Endothelial cell of umbilical vein (primary cell): ENCODE measurements at places on chromosomes 7 and 10. TPM values are rescaled to one million over a fixed set of nuclear protein-coding genes. Genes with fewer than 3 reads are reported as not detected.

Gene KIAA1217
- 3.1 and 10.3 TPM in 2 replicates for total RNA-seq

Gene BMS1
- total RNA-seq = 22.4 and 23.4 TPM in 2 replicates

Gene PTPRZ1
- total RNA-seq = not detected in 2 replicates

Gene OR6B1
- total RNA-seq = not detected in 2 replicates

Gene FRMD4A
- 148 and 155 TPM in 2 replicates for total RNA-seq

Gene AGR3
- not detected in 2 replicates for total RNA-seq

GRCh38 chr7:87216701-87217508 lies 2.6 kb downstream of the TMEM243 start:
- peaks cover 2% of the 10 kb centered on the region for H3K27me3 ChIP-seq
- no peaks in the 10 kb centered on the region for H3K36me3 ChIP-seq
- DNase-seq = peak; percentile 15
- H3K4me1 ChIP-seq = peaks cover 18% of the 10 kb centered on the region

GRCh38 chr7:143487566-143487965 lies 9.9 kb downstream of the TAS2R41 start:
- peaks cover 24% of the 10 kb centered on the region for H3K4me1 ChIP-seq
- DNase-seq = peak; percentile 33
- H3K27ac ChIP-seq = no peak overlapping the region
- H3K4me3 ChIP-seq = no peak overlapping the region

- DNase-seq = no peak
- no peak overlapping the region for H3K27ac ChIP-seq
- no peaks in the 10 kb centered on the region for H3K4me1 ChIP-seq
- H3K4me3 ChIP-seq = no peak overlapping the region
Measured at GRCh38 chr7:158494643-158495042, 93.0 kb downstream of the PTPRN2 start.

- H3K27me3 ChIP-seq = no peaks in the 10 kb centered on the region
- no peak for DNase-seq
- H3K4me1 ChIP-seq = no peaks in the 10 kb centered on the region
- H3K36me3 ChIP-seq = no peaks in the 10 kb centered on the region
- no peak overlapping the region for H3K27ac ChIP-seq
Measured at GRCh38 chr10:14686356-14686755, 88.3 kb downstream of the FAM107B start.

GRCh38 chr10:70603449-70603801 lies 884 bp upstream of the PRF1 start:
- no peaks in the 10 kb centered on the region for H3K36me3 ChIP-seq
- no peak overlapping the region for H3K4me3 ChIP-seq
- no peak for DNase-seq
- no peaks in the 10 kb centered on the region for H3K4me1 ChIP-seq
- H3K27me3 ChIP-seq = no peaks in the 10 kb centered on the region
- no peak overlapping the region for H3K27ac ChIP-seq

- no peak for DNase-seq
- H3K27ac ChIP-seq = no peak overlapping the region
- H3K4me3 ChIP-seq = no peak overlapping the region
- no peaks in the 10 kb centered on the region for H3K27me3 ChIP-seq
- H3K36me3 ChIP-seq = no peaks in the 10 kb centered on the region
Measured at GRCh38 chr7:116585392-116585791, 60.6 kb downstream of the CAV1 start.

DNA sequence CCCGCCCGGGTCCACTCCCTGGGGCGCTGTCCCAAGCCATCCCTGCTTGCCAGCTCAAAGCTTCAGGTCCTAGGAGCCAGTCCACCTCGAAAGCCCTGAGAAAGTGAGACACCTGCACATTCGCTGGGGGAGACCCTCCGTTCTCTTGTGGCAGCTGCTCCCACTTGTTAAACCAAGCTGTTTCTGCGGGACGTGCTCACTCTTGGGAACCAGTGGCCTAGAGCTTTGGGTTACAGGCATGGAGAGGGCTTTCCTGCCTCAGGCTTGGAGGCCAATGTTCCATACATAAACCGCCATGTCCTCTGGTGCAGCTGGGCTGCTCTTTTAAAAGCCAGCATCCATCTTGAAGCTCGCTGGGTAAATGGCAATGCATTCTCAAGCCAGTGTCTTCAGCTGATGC lies 19.9 kb upstream of the TTYH3 start:
- no peak overlapping the region for H3K27ac ChIP-seq
- H3K27me3 ChIP-seq = no peaks in the 10 kb centered on the region
- H3K36me3 ChIP-seq = no peaks in the 10 kb centered on the region
- H3K4me1 ChIP-seq = peaks cover 9% of the 10 kb centered on the region
- no peak overlapping the region for H3K4me3 ChIP-seq

- H3K36me3 ChIP-seq = no peaks in the 10 kb centered on the region
- DNase-seq = peak; percentile 52
- H3K27me3 ChIP-seq = no peaks in the 10 kb centered on the region
Measured at GRCh38 chr10:68082872-68083271, 7.8 kb upstream of the HERC4 start.

DNA sequence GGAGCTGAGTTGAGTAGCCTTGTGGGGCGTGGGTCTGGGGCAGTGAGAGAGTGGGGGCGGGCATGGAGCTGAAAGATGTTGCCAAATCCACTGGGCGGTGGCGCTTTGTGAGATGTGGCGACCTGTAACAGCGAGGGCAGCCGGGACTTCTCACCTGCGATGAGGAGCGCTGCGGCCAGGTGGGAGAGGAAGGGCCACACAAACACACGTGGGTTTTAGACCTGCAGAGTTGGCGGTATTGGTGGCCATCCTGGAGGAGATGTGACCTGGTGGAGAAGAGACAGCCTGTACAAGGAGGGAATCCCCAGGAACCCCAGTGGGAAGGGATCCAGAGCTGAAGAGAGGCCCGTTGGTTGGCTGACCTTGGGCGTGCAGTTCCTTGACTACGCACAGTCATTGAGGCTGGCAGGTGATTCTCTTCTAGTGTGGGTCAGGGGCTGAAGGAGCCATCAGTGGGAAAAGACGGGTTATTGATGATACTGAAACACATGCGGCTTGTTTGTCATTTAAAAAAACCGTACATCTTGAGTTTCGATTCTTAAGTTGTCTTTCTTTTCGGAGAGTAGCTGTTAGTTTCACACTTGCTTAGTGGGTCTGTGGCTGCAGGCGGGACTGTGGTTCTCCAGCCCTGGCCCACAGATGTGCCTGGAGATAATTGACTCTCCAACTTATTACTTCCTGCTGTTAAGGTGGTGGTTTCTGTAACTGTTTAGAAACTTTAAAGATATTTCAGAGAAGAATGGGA lies 2.4 kb downstream of the CHST12 start:
- H3K27ac ChIP-seq = no peak overlapping the region
- no peaks in the 10 kb centered on the region for H3K36me3 ChIP-seq
- H3K27me3 ChIP-seq = no peaks in the 10 kb centered on the region
- H3K4me3 ChIP-seq = no peak overlapping the region
- DNase-seq = no peak
- peaks cover 32% of the 10 kb centered on the region for H3K4me1 ChIP-seq

- no peak overlapping the region for H3K4me3 ChIP-seq
- no peak overlapping the region for H3K27ac ChIP-seq
- H3K4me1 ChIP-seq = no peaks in the 10 kb centered on the region
- no peaks in the 10 kb centered on the region for H3K36me3 ChIP-seq
- H3K27me3 ChIP-seq = no peaks in the 10 kb centered on the region
- no peak for DNase-seq
Measured at GRCh38 chr7:107708956-107709355, 35.0 kb upstream of the CBLL1 start.

DNA sequence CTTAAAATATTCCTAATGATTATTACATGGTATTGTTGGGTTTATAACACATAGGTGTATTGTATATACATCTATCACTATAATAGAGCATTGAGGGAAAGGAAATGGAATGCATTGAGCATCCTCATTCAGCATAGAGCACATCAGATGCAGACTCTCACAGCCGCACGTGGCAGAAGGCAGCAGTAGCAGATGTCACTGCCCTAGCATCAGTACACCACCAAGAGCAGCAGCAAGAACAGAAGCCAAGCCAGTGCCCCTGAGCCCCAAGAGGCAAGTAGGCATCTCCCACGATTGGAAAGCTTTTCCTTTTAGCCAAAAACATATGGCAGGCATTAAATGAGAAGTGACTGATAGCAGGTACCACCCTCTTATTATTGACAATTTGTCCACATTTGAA lies 510.0 kb downstream of the TNS3 start:
- H3K27ac ChIP-seq = no peak overlapping the region
- H3K27me3 ChIP-seq = peaks cover 4% of the 10 kb centered on the region
- no peaks in the 10 kb centered on the region for H3K4me1 ChIP-seq
- H3K4me3 ChIP-seq = no peak overlapping the region

DNA sequence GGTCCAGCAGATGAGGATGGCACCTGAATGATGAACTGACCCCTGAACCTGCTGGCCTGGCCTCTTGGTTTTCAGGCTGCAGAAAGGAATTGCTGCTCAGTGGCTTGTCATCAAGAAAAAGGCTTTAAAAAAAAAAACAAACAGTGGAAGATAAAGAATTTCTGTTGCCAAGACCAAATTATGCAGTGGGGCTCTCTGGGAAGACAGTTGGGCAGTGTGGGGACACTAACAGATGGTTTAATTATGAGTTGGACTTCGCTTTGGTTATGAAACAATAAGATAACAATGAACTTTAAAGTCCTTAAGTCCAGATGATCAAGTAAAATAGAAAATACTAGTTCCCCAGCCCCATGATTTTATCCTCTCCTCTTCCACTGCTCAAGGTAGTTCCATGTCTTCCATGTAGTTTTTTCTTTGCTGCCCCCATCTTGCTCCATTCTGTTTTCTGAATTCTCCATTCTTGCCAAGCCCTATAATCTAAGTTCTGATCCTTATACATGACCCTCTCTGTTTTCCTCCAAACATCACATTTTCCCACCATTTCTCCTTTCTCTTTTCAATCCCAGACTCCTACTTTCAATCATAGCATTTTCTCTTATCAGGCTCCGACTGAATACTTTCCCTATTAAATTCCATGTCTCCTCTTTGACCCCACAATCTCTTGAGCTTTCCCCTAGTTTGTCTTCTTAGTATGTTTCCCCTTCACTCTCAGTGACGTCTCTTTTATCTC lies 52.6 kb downstream of the ANK3 start:
- no peak overlapping the region for H3K4me3 ChIP-seq
- no peaks in the 10 kb centered on the region for H3K36me3 ChIP-seq
- H3K27me3 ChIP-seq = no peaks in the 10 kb centered on the region
- DNase-seq = no peak
- no peaks in the 10 kb centered on the region for H3K4me1 ChIP-seq
- H3K27ac ChIP-seq = no peak overlapping the region

- no peak for DNase-seq
- H3K4me3 ChIP-seq = no peak overlapping the region
- no peaks in the 10 kb centered on the region for H3K36me3 ChIP-seq
- H3K27me3 ChIP-seq = no peaks in the 10 kb centered on the region
Measured at GRCh38 chr10:75904499-75905283, 473.3 kb downstream of the LRMDA start.

DNA sequence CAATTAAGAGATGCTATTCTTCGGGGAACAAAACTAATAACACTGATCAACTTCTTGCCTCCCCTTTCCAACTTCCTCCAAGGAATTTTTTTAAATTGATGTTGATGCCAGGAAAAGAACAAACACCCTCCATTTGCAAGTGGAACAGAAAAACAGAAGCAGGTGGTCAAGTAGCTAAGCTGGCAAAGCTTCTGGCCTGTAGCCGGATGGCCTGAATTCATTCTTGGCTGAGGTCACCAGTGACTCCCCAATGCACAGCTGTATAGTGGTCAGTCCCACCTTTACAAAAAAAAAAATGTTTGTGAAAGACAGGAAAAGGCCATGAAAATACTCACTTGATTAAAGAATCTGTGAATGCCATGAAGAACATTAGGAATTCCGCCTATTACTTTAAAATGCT lies 39.1 kb downstream of the DOCK4 start:
- H3K27me3 ChIP-seq = no peaks in the 10 kb centered on the region
- H3K36me3 ChIP-seq = no peaks in the 10 kb centered on the region
- no peak overlapping the region for H3K27ac ChIP-seq

GRCh38 chr10:121608469-121609190 lies 10.4 kb upstream of the FGFR2 start:
- no peaks in the 10 kb centered on the region for H3K4me1 ChIP-seq
- peaks cover 11% of the 10 kb centered on the region for H3K27me3 ChIP-seq
- DNase-seq = peak; percentile 24
- H3K36me3 ChIP-seq = no peaks in the 10 kb centered on the region
- no peak overlapping the region for H3K27ac ChIP-seq

DNA sequence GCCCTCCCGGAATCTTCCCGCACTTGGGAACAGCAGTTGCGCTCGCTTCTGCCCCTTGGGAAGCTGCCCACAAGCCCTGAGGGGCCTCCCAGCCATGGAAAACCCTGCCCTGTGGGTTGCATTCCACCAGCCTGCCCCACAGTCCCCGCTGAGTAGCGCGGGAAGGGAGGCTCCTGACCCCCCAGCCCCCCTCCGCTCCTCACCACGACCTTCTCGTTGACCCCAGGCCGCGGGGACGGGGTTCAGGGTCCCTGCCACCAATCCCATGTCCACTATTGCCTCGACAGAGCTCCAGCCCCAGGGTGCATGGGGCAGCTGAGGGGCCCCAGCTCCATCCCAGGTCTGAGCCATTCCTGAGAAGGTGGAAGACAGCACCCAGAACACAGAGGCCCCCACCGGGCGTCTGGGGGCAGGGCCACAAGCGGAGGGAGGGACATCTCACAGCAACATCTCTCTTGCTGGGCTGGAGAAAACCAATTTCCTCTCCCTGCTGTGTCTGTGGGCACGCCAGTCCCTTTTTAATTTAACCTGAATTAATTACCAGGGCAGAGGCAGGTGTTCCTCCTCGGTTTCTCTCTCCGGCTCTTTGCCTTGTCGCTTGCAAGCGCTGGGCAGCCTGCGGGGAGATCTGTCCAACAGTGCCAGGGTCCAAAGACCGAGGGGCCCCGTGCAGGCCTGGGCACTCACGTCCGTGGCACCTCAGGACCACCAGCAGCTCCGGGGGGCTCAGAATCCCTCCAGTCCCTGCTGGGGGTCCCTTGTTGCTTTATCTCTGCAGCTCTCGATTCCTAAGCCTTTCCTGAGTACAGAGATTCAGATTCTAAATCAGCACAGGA lies 57.9 kb downstream of the FOXL3 start:
- H3K4me3 ChIP-seq = no peak overlapping the region
- H3K27me3 ChIP-seq = no peaks in the 10 kb centered on the region
- DNase-seq = no peak
- no peak overlapping the region for H3K27ac ChIP-seq

DNA sequence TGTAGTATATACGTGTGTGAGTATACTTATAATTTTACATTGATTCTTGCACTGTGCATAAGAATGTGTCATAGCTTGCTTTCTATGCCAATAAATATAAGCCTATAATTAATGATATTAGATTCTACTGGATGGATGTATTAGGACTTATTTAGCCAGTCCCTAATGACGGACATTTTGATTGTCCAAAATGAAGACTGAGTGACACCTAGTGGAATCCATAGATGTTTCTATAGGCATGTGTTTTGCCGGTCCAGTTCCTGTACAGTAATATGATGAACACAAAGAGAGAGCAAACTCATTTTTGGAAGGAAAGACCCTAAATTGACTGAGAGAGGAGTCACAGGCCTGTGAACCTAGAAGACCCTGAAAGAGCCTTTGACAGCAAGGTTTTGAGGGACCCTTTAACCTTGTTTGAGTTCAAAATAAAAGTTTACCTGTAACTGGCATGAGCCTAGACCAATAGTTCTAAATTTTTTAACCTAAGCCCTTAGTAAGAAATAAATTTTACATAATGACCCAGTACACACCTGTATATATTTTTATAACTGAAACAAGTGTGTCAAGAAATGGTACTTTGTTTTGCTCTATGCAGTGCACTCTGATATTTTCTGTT lies 42.4 kb upstream of the AGBL3 start:
- no peak overlapping the region for H3K27ac ChIP-seq
- DNase-seq = peak; percentile 55
- peaks cover 25% of the 10 kb centered on the region for H3K36me3 ChIP-seq
- H3K4me1 ChIP-seq = peaks cover 11% of the 10 kb centered on the region
- no peak overlapping the region for H3K4me3 ChIP-seq

- H3K27me3 ChIP-seq = peaks cover 22% of the 10 kb centered on the region
- no peak overlapping the region for H3K4me3 ChIP-seq
- H3K36me3 ChIP-seq = no peaks in the 10 kb centered on the region
- no peak for DNase-seq
- no peak overlapping the region for H3K27ac ChIP-seq
Measured at GRCh38 chr10:30505543-30506298, 71.7 kb downstream of the MAP3K8 start.
